A549 (cell line): ENCODE measurements at places on chromosomes 1 and 21. TPM values are rescaled to one million over a fixed set of nuclear protein-coding genes. Genes with fewer than 3 reads are reported as not detected.

Gene F13B
- polyA plus RNA-seq: 0.19 to 0.33 TPM (median 0.21 TPM) in 3 replicates

Gene FCMR
- 0.93 to 1.3 TPM (median 1.0 TPM) in 3 replicates for polyA plus RNA-seq

DNA sequence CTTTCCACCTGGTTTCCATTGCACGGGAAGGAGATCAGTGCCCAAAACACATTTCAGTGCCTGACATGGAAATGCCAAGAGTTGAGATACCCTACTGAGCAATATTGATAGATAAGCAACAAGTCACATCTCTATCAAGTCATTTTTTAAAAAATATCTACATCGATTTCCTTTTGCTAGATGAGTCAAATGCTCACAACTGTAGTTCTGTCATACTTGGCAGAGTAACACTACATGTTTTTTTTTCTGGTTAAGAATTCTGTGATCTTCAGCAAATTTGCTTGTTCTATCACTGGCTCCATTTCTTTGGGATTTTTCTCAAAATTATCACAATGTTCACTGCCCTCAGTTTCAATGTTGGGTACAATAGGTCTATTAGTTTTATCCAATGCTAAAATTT is 145.4 kb downstream of the ZC3H11B start:
- DNase-seq: no peak

- no peak for DNase-seq
Observed at GRCh38 chr1:102588536-102588935, 519.8 kb downstream of the COL11A1 start.
